Karpas-422 (cell line): ENCODE measurements at places on chromosomes 3 and 15. TPM values are rescaled to one million over a fixed set of nuclear protein-coding genes. Genes with fewer than 3 reads are reported as not detected.

KCTD6 gene
- 7.9 and 17.9 TPM in 2 replicates for total RNA-seq

GRAMD2A gene
- not detected in 2 replicates for total RNA-seq

GNAT1 gene
- total RNA-seq: not detected in 2 replicates

FBXO40 gene
- not detected in 2 replicates for total RNA-seq

GLDN gene
- total RNA-seq: not detected in 2 replicates

XRN1 gene
- total RNA-seq: 50.8 and 62.2 TPM in 2 replicates

ZMYND10 gene
- 1.3 and 1.4 TPM in 2 replicates for total RNA-seq

TGM4 gene
- total RNA-seq: not detected in 2 replicates

SYNPR gene
- not detected in 2 replicates for total RNA-seq

HESX1 gene
- 1.0 and 3.4 TPM in 2 replicates for total RNA-seq

TNIK gene
- total RNA-seq: 0.14 TPM in 1 of 2 replicates, not detected in the other

MAPKAPK3 gene
- 20.8 and 21.7 TPM in 2 replicates for total RNA-seq

RAB43 gene
- total RNA-seq: 0.72 TPM in 1 of 2 replicates, not detected in the other

RBP2 gene
- not detected in 2 replicates for total RNA-seq

ACOX2 gene
- total RNA-seq: not detected in 2 replicates

OXNAD1 gene
- total RNA-seq: 23.3 and 30.3 TPM in 2 replicates

VILL gene
- 9.7 and 19.9 TPM in 2 replicates for total RNA-seq

THOC7 gene
- 96.2 and 98.7 TPM in 2 replicates for total RNA-seq

FBXO45 gene
- total RNA-seq: 14.4 and 15.2 TPM in 2 replicates

MESP2 gene
- not detected in 2 replicates for total RNA-seq

LEKR1 gene
- total RNA-seq: 2.3 and 6.4 TPM in 2 replicates

BOC gene
- 0.04 and 0.47 TPM in 2 replicates for total RNA-seq

GPR27 gene
- not detected in 2 replicates for total RNA-seq

ZNF385D gene
- not detected in 2 replicates for total RNA-seq

C2CD4A gene
- total RNA-seq: not detected in 2 replicates

SLITRK3 gene
- total RNA-seq: not detected in 2 replicates

MEIS2 gene
- 55.7 and 68.2 TPM in 2 replicates for total RNA-seq

ZNF619 gene
- 13.1 and 13.3 TPM in 2 replicates for total RNA-seq

COL6A5 gene
- total RNA-seq: not detected in 2 replicates

ACP3 gene
- total RNA-seq: 0.36 and 0.71 TPM in 2 replicates
